ENCODE measurements at places on chromosomes 3 and 15.

DNA sequence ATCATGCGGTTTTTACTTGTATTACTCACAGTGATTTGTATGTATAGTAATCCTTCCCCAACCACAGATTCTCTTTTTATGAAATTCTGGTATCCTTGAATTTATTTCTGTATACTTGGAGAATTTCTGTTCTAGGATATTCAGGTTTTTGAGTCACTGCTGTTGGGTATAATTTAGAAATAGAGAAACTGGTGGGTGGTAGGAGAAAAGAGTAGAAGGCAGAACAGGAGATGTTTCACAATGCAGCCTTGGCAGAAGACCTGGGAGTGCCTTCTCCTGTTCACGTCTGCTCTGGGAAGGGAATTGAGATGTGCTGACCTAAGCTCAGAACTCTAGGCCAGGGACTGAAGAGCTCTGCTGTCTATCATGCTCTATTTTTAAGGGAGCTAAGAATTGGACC lies 193.6 kb downstream of the EPHB1 start:
- H3K4me3 ChIP-seq: no peak overlapping the region
- H3K27me3 ChIP-seq: no peaks in the 10 kb centered on the region
- H3K36me3 ChIP-seq: no peaks in the 10 kb centered on the region
- DNase-seq: no peak
- no peaks in the 10 kb centered on the region for H3K4me1 ChIP-seq

- H3K27ac ChIP-seq: peak overlapping the region; percentile 62
- H3K36me3 ChIP-seq: peaks cover 31% of the 10 kb centered on the region
These were observed 28.6 kb downstream of the TRAK1 start for GRCh38 chr3:42119561-42120355.

- peaks cover 25% of the 10 kb centered on the region for H3K36me3 ChIP-seq
- H3K27ac ChIP-seq: no peak overlapping the region
- H3K27me3 ChIP-seq: no peaks in the 10 kb centered on the region
- DNase-seq: no peak
- peaks cover 2% of the 10 kb centered on the region for H3K4me1 ChIP-seq
These were observed 45.1 kb upstream of the PLXND1 start for GRCh38 chr3:129651435-129652202.

DNA sequence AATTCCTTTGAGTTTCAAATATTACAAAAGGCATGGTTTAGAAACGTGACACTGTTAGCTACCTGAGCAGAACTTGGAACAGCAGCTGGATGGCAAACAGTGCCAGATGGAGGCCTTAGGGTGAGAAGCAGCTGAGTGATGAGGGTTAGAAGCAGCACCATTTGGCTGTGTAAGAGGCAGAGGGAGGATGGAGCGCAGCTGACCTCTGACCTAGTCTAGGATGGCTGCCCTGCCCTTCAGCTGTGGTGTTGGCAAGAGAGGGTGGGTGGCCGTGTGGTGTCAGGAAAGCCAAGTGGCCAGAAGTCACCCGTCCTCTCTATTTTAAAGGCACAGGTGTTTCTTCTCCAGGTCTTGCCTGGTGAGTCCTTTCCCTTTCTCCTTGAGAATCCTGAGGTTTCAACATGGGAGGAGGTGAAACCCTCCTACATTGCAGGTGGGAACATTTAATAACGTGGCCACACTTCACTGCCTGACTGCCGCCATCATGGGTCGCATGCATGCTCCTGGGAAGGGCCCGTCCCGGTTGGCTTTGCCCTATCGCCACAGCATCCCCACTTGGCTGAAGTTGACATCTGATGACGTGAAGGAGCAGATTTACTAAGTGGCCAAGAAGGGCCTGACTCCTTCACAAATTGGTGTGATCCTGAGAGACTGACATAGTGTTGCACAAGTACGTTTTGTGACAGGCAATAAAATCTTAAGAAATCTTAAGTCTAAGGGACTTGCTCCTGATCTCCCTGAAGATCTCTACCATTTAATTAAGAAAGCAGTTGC lies 17.6 kb downstream of the BCL2L10 start:
- DNase-seq: no peak
- no peaks in the 10 kb centered on the region for H3K4me1 ChIP-seq
- H3K27ac ChIP-seq: no peak overlapping the region
- no peaks in the 10 kb centered on the region for H3K36me3 ChIP-seq
- no peak overlapping the region for H3K4me3 ChIP-seq

- H3K27ac ChIP-seq: no peak overlapping the region
- DNase-seq: no peak
- H3K4me3 ChIP-seq: no peak overlapping the region
- peaks cover 19% of the 10 kb centered on the region for H3K4me1 ChIP-seq
These were observed 22.2 kb upstream of the TXNRD3 start for GRCh38 chr3:126676919-126677705.

DNA sequence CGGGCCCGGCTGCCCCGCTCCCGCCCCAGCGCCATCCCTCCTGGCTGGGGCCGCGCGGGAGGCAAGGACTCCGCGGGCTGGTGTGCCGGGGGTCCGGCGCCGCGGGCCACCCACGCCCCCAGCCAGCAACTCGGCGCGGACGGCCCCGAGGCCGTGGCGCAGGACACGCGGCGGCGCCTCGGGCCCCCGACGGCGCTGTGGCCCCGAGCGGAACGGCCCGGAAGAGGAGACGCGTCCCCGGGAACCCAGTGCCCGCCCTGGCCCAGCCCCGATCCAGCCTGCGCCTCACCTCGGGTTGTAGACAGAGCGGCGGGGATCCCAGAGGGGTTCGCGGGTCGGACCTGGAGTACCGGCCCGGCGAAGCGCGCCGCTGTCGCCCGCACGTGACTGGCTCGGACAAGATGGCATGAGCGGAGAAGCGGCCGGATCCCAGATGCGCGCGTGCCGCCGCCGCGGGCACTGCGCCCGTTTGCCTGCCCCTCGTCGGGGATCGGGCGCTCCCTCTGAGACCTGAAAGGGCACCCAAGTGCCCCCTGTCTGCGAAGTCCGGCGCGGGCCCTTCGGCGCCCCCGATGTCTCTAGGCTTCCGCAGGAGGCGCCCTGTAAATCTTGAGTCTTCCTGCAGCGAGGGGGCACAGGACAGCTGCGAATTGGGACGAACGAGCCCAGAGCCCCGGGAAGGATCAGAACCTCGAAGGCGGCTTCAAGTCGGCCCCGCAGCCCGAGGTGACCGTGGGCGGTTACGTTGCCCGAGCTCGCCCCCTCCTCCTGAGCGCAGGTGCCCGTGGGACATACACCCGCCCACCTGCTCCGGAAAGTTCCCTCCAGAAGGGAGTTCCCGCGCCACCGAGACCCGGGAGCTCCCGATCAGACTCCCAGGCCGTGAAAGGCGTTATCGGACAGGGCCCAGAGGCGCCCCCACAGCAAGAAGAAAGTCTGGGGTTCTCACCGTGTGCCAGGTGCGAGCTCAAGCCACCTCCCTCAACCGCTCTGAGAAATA lies 598 bp upstream of the SFMBT1 start:
- H3K27ac ChIP-seq: peak overlapping the region; percentile 86
- H3K4me3 ChIP-seq: peak overlapping the region; percentile 85
- peaks cover 4% of the 10 kb centered on the region for H3K36me3 ChIP-seq
- H3K27me3 ChIP-seq: no peaks in the 10 kb centered on the region
- peaks cover 26% of the 10 kb centered on the region for H3K4me1 ChIP-seq
- peak; percentile 74 for DNase-seq

DNA sequence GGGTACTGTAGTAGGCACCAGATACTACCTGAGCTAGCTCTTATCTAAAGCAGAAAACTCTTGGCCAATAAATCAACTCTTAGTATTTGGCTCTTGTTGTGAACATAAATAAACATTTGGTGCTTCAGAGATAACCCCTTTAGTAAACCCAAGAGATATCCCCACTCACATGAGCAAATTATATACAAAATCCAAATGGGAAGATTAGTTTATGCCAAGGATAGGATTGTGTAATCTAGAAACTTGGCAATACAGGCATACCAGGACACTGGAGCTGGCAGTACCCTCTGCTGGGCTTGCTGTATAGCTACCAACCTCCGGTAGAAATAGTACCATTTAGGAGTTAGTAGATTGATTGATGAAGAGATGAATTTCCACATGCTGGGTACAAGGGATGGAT lies 127.0 kb downstream of the LIPC start:
- H3K4me3 ChIP-seq: no peak overlapping the region
- no peak overlapping the region for H3K27ac ChIP-seq
- no peaks in the 10 kb centered on the region for H3K36me3 ChIP-seq
- DNase-seq: no peak

GRCh38 chr3:67018105-67018788 lies 20.1 kb downstream of the KBTBD8 start:
- H3K4me3 ChIP-seq: peak overlapping the region; percentile 52
- H3K4me1 ChIP-seq: peaks cover 55% of the 10 kb centered on the region
- no peak for DNase-seq

GRCh38 chr15:91113030-91113429 lies 13.0 kb downstream of the SV2B start:
- DNase-seq: no peak
- H3K36me3 ChIP-seq: no peaks in the 10 kb centered on the region
- H3K4me1 ChIP-seq: no peaks in the 10 kb centered on the region
- H3K27ac ChIP-seq: no peak overlapping the region

DNA sequence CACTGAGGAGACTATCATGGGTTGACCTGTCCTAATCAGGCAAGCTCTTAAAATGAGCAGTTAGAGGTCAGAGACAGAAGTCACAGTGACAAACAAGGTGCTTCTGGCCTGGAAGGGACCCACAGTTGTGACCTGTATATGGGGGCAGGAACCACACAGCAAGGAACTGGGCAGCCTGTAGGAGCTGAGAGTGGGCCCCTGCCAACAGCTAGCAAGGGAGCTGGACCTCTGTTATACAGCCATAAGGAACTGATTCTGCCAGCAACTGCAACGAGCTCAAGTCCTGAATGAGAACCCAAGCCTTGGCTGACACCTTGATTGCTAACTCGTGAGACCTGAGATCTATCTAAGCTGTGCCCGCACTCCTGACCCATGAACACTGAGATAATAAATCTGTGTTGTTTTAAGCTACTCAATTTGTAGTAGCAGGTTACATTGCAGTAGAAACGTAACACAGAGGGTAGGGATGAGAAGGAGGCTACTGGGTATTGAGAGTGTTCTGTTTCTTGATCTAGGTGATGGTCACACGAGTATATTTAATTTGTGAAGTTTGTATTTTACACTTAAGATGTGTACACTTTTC lies 44.5 kb upstream of the MAGI1 start:
- no peak overlapping the region for H3K4me3 ChIP-seq
- DNase-seq: no peak
- H3K4me1 ChIP-seq: no peaks in the 10 kb centered on the region
- H3K36me3 ChIP-seq: no peaks in the 10 kb centered on the region
- no peak overlapping the region for H3K27ac ChIP-seq
- H3K27me3 ChIP-seq: no peaks in the 10 kb centered on the region

GRCh38 chr15:31892513-31892912 lies 137.8 kb upstream of the CHRNA7 start:
- peaks cover 25% of the 10 kb centered on the region for H3K27me3 ChIP-seq
- H3K36me3 ChIP-seq: no peaks in the 10 kb centered on the region
- DNase-seq: no peak
- H3K4me1 ChIP-seq: no peaks in the 10 kb centered on the region

GRCh38 chr3:170689296-170689829 lies 103.5 kb upstream of the SLC7A14 start:
- H3K27ac ChIP-seq: no peak overlapping the region
- H3K4me3 ChIP-seq: no peak overlapping the region
- no peak for DNase-seq
- H3K27me3 ChIP-seq: peaks cover 3% of the 10 kb centered on the region
- no peaks in the 10 kb centered on the region for H3K4me1 ChIP-seq
- no peaks in the 10 kb centered on the region for H3K36me3 ChIP-seq

DNA sequence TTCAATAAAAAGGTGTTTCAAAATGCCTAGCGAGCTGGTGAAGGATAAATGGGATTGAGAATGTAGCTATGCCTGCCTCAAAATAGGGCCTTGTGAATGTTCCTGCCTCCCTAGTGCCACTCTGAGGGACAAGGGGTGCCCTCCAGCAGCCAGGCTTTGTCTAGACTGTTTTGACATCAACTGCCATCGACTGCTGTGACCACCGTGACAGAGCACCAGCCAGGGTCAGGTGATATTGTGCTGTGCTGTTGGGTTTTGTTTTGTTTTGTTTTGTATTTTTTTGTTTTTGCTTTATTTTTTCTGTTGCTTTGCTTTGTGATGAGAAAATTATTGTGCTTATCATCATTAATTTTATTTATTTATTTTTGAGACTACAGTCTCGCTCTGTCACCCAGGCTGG lies 144.8 kb downstream of the SMAD6 start:
- DNase-seq: no peak
- H3K4me1 ChIP-seq: peaks cover 19% of the 10 kb centered on the region
- H3K4me3 ChIP-seq: no peak overlapping the region
- peaks cover 19% of the 10 kb centered on the region for H3K27me3 ChIP-seq
- no peaks in the 10 kb centered on the region for H3K36me3 ChIP-seq

DNA sequence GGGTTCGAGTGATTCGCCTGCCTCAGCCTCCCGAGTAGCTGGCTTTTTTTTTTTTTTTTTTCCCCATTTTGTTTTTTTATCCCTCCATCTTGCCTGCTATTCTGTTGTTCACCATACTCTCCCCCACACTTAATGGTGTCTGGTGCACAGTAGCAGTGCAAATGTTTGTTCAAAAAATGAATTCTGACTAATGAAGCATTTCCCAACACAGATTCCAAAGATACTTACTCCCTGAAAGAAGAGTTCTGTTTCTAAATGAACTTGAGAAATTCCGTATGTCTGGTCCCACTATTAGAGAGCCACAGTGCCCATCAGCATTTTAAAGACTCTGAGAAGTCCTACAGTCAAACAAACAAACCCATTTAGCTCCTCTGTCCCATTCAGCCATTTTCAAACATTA lies 9.5 kb downstream of the EDEM1 start:
- H3K4me3 ChIP-seq: peak overlapping the region; percentile 58
- peaks cover 89% of the 10 kb centered on the region for H3K36me3 ChIP-seq
- H3K27ac ChIP-seq: peak overlapping the region; percentile 89
- H3K4me1 ChIP-seq: peaks cover 93% of the 10 kb centered on the region
- no peaks in the 10 kb centered on the region for H3K27me3 ChIP-seq

DNA sequence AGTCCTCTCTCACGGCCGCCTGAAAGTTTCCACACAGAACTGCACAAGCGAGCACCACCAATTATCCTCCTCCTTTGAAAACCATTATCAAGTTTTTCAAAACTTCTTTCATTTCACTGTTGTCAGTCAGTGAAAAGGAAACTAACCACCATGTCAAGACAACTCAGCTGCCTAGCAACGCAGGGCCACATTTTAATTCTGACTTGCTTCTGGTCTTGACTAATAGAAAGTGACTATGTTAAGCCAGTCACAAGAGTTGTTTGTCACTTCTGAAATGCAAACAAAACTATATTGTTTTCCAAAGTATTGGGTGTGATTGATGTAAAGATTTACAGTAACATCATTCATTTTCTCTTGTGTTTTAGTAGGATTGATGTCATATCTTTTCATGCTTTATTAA lies 612.8 kb upstream of the AGTR1 start:
- no peak for DNase-seq
- no peak overlapping the region for H3K4me3 ChIP-seq
- no peaks in the 10 kb centered on the region for H3K27me3 ChIP-seq
- H3K36me3 ChIP-seq: no peaks in the 10 kb centered on the region

DNA sequence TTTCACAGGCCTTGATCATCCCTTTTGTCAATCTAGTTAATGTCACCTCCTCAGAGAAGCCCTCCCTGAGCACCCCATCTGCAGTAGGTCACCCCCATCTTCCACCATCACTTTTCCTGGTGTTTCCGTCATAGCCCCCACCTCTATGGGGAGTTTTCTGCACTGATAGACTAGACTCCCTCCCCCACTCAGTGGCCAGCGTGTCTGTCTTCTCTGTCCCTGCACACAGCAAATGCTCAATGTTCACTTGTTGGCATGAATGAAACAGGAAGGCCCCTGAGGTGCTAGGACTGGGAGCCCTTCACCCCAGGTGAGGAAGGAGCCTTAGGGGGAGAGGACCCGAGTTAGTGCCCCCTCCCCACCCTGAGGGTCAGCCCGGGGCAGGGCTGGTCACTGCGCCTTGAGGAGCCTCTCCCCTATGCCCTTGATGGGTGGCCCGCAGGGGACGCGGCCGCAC lies 15.8 kb upstream of the FANCD2 start:
- H3K27me3 ChIP-seq: no peaks in the 10 kb centered on the region
- H3K36me3 ChIP-seq: no peaks in the 10 kb centered on the region
- no peak for DNase-seq
- peak overlapping the region; percentile 1 for H3K27ac ChIP-seq
- H3K4me1 ChIP-seq: peaks cover 23% of the 10 kb centered on the region

Data from activated B cell treated with CpG ODN at 0.5 μM for 24 hours (primary cell).